ENCODE measurements at places on chromosomes 6 and 20.

DNA sequence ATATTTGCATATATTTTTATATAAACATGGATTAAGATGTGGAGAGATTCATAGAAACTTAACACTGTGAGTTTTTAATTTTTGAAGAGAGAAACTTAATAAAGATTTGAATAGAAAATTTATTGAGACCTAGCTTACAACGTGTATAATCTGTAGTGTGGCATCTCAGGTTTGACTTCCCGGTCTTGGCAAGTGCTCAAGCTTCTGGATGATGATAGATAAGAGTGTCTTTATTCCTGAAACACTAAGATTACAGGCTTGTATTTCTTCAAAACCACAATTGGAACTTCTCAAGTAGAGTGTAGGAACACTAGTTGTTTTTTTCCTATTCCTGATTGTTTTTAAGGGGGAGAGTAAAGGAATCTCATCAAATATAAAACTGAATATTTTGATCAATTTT is 64.6 kb upstream of the NOTCH4 start:
- DNase-seq: no peak

- no peak for DNase-seq
These were observed 4.6 kb upstream of the OSER1 start for GRCh38 chr20:44215125-44215524.

DNA sequence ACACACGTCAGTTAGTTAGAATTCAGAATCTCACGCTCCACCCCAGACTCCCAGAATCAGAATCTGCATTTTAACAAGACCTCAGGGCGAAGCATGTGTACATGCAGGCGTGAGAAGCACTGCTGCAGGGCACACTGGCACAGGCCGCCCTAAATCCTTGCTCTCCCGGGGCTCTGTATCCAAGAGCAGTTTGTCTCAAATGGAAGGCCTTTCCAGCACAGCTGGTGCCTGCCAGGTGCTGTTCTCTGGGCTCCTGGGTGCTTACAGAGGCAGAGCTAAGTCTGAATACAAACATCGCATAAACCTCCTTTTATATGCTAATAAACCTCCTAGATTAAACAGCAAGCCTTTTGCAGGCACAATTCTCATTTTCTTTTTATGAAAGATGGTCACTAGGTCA is 119.1 kb upstream of the CD93 start:
- DNase-seq: no peak

GRCh38 chr6:53566755-53567154 is 21.9 kb upstream of the GCLC start:
- DNase-seq: no peak

DNA sequence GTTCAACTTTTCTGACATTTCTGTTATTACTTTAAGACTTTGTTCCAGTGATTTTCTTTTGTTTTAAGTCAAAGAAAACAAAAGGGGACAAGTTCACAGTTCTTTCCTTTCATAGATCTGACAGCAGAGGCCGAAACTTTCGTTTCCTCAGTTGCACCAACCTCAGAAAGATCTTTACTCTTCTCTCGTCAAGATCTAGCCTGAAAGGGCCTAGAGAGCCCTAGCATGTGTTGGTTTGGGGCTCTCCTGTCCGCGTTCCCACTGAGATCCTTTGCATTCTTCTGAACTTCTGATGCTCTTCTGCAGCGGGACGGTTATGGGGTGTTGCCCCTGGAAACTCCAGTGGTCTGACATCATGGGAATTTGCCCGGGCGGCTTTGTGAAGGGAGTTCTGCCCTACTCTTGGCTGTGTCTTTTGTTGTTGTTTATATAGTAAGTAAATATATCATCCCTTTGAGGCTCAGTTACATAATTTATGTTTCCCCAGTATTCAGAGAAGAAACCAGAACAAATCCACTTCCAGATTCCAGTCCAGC is 129.1 kb downstream of the SASH1 start:
- DNase-seq: no peak

- DNase-seq: no peak
These were observed 493.5 kb downstream of the TFAP2A start for GRCh38 chr6:9921366-9921765.

DNA sequence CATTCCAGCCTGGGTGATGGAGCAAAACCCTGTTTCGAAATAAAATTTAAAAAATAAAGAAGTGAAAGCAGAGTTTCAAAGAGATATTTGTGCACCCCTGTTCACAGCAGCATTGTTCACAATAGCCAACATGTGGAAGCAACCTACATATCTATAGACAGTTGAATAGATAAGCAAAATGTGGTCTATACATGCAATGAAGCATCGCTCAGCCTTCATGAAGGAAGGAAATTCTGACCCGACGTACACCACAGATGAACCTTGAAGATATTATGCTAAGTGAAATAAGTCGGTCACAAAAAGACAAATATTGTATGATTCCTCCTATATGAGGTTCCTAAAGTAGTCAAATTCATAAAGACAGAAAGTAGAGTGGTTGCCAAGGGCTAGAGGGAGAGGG is 6.5 kb upstream of the NCOA6 start:
- no peak for DNase-seq

DNA sequence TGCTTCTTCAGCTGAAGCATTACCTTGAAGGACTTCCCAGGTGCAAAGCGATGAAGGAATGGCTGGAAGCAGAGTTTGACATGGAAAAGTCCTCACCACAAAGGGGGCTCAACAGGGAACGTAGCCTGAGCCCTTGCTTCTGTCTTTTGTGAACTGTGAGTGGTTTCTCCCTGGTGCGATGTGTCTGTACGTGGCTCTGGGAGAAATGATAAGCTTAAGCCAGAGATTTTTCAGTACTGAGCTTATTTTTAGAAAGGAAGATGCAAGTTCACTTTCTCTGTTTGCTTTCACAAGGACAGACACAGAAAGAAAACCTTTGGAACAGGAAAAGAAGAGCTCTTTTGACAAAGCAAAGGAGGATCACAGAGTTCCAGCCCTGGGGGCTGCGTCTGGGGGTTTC is 79.4 kb downstream of the DACT2 start:
- DNase-seq: no peak

DNA sequence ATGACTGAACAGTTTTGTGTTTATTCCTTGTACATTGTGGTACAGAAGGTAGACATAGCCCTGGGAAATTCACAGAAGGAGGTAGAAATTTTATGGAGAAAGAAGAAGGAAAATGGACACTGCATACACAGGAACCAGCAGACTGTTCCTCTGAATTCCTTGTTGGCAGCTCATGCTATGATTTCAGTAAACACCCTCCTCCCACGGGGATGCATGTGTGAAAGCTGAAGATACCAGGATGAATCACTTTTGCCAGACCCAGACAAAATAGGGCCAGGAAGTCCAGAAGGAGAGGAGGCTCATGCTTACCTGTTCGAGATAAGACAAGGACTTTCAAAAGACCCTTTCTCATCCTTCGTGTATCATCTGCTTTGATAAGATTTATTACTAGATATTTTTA is 110.3 kb upstream of the GGTLC1 start:
- no peak for DNase-seq

GRCh38 chr20:7772371-7772770 is 167.9 kb downstream of the HAO1 start:
- DNase-seq: no peak

- DNase-seq: no peak
These were observed 487.4 kb downstream of the TENT5A start for GRCh38 chr6:81265106-81265505.

DNA sequence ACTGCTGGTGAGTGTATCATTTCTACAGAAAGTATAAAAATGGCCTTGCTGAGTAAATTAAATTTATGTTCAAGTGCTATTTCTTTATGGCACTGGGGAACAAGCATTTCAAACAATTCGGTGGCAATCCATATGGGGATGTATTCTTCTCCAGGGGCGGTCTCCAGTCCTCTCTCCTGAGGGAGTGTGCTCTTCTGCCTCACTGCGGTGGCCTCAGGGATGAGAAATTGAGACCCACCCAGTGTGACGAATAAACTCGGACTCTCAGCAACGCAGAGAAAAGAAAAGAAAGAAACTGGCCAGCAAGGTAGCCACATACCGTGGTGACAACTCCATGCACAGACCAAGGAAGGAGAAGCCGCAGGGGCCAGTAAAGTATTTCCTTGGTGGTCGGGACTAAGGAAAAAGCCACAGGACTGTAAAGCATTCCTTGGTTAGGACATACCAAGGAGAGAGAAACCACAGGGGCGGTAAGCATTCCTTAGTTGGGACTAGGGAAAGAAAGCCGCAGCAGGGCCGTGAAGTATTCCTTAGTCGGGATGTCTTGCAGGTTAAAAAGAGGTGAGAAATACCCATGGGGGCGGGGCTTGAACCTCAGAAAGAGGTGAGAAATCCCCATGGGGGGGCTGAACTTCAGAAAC is 13.6 kb upstream of the GOPC start:
- DNase-seq: no peak

GRCh38 chr20:54272901-54273488 is 65.1 kb downstream of the PFDN4 start:
- DNase-seq: no peak

DNA sequence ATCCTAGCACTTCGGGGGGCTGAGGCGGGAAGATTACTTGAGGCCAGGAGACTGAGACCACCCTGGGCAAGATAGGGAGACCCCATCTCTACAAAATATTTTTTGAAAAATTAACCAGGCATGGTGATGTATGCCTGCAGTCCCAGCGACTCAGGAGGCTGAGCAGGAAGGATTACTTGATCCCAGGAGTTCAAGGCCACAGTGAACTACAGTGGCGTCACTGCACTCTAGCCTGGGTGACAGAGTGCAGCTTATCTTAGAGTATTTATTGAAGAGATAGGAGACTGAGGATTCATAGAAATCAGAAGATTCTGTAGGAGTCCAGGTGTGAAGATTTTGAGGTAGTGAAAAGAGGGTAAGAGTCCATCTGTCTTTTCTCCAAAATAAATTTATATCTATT is 45.0 kb downstream of the SLC17A5 start:
- no peak for DNase-seq

DNA sequence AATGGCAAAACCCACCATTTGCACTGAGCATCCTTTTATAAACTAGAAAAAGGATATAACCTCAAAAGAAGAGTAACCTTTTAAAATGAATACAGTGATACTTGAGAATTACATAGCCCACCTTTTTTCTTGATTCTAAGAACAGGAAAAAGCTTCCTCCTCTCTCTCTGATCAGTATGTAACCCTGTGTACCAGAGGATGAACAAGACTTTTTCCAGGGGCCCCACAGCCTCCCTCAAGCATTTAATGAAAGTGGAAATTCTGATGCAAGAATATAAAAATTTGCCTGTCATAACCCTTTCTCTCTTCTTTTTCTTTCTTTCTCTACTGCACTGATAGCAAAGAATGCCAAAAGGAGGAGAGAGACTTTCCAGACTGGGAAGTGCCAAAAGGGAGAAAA is 64.2 kb upstream of the BTN3A2 start:
- DNase-seq: no peak

GRCh38 chr6:13712599-13712898 is 914 bp upstream of the RANBP9 start:
- no peak for DNase-seq

Measured in cortex of kidney (tissue), 1 donor.